Fibroblast of skin of scalp (primary cell): ENCODE measurements at places on chromosomes 3 and 15.
A peak's percentile ranks its signal among the peaks of the same experiment; 100 is the strongest.

DNA sequence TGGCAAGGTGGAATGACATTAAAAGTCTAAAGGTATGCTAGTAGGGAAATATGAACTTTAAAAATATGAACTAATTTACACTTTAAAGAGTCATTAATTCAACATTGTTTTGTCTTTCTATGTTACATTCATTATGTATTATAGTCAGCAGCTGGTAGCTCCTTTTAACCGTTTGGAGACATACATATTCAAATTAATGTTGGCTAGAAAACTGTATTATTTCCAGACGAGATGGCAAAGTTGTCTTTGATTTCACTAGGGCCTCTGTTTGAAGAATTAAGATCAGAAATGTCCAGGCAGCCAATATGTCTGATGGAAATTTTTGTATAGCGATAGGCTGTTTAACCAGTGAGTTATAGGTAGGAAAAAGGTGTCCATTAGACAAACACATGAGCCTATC lies 817.6 kb downstream of the GRM7 start:
- no peak for DNase-seq

GRCh38 chr3:177102553-177102952 lies 94.7 kb downstream of the TBL1XR1 start:
- peak; percentile 33 for DNase-seq

GRCh38 chr15:101641129-101641764 lies 10.9 kb downstream of the TM2D3 start:
- peak; percentile 62 for DNase-seq

DNA sequence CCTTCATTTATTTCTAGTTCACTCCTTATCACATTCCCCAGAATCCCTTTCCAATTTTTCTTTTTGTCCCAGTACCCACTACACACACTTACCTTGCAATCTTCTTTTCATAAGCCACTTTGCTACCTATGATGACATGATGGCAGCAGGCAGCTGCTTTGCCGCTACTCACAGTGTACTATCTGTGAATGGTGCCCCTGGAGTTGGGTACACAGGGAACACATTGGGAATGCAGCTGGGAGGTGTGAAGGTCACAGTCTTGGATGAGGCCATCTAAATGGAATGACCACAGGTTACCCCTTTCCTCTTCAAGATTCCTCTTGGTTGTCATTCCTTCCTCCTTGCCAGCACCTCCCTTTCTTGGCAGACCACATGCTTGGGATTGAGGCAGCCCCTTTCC lies 20.8 kb upstream of the TNIK start:
- DNase-seq: no peak

GRCh38 chr3:115469649-115470048 lies 153.7 kb upstream of the GAP43 start:
- DNase-seq: no peak
